Activated T-helper 17 cell treated with anti-CD3 and anti-CD28 coated beads, Interleukin-2, amount 50 U/mL, for 72 hours (primary cell): ENCODE measurements at places on chromosomes 12 and 14.
A peak's percentile ranks its signal among the peaks of the same experiment; 100 is the strongest.

DNA sequence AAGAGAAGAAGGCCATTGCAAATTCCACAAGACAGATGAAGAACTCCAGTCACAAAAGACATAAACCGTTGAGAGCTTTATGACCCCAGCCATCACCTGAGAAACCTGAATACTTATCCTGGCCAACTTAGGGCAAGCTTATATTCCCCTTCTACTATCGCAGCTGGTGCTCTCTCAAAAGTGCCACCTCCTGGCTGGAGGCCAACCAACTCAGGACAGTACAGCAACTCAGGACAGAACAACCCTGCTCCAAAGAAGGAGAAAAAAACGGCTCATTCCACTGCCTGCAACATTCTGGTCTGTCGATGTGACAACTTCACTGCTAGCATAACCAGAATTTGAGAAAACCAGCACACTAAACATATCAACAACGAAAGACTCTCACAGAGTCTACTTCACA is 9.7 kb upstream of the KRT6B start:
- ATAC-seq = no peak

- no peak for ATAC-seq
Observed at GRCh38 chr14:26636561-26636960, 38.7 kb upstream of the NOVA1 start.

GRCh38 chr14:50813544-50813863 is 17.5 kb downstream of the NIN start:
- ATAC-seq = peak; percentile 65

- ATAC-seq = no peak
Observed at GRCh38 chr12:111557271-111558106, 41.6 kb downstream of the ATXN2 start.

DNA sequence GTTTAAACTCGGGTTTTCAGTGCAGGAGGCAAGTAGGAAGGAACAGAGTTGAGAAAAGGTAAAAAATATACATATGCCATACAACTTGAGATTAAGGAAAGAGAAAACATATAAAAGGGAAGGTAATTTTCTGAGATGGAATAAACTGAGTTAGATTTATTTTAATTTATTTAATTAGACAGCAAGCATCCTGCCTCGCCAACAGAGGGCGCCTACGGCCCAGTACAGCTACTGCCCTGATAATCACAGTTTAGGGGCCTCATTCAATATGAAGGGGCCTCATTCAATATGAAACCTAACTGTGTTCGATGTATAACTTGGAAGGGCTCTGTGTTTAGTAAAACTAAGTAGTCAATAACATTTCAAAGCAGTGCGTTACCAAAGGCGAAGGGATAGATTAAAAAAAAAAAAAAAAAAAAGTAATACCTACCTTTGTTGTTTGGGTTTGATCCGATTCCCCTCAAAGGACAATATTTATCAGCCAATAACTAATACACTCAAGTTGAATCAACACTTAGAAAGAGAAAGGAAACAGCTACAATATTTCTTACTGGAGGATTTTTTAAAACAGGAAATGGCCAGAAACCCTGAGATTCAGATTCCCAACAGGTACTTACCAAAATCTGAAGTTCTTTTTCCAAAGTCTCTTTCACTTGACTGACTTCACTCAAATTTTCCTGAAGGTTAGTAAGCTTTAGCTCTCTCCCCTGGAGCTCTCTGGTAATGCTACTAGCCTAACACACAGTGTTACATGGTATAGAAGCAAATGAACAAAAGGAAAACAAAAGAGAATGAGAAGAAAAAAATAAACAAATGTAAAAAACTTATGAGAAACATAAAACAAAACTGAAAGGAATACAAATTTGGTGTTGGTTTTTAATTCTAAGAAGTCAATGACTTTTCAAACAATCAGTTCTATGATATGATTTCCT is 70.0 kb upstream of the VPS33A start:
- ATAC-seq = peak; percentile 46

DNA sequence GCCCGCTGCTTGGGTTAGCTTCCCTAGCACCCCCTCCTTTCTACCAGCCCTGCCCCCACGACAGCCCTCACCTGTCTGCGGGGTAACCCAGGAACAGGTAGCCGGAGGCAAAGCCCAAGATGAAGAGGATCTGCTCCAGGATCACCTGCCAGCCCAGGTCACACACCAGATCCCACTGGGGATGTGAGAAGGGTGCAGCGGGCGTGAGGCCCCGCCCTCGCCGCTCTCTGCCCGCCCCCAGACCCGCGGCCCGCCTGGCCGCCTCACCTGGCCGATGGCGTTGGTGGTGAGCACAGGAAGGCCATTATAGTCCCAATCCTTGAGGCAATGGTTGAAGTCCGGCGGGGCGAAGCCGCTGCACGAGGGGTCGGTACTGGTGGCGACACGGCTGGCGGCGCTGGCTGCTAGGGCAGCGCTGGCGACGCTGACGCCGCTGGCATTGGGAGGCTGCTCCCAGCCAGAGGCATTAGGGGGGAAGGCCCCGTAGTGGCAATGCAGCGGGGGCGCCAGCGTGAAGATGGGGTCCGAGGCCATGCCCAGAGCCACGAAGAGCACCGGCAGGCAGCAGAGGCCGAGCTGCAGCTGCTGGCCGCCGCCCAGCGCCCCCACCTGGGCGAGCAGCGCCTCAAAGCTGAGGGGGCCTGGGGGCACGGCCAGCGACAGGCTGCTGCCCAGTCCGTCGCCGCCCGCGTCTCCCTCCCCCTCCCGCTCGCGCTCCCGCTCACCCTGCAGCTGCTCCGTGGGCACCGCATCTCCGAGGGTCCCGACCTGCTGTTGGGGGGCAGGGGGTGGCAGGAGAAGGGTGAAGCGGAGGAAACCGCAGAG is 794 bp downstream of the SLC22A17 start:
- ATAC-seq = peak; percentile 31

- peak; percentile 66 for ATAC-seq
Observed at GRCh38 chr12:116708826-116709756, 28.8 kb downstream of the SPRING1 start.

DNA sequence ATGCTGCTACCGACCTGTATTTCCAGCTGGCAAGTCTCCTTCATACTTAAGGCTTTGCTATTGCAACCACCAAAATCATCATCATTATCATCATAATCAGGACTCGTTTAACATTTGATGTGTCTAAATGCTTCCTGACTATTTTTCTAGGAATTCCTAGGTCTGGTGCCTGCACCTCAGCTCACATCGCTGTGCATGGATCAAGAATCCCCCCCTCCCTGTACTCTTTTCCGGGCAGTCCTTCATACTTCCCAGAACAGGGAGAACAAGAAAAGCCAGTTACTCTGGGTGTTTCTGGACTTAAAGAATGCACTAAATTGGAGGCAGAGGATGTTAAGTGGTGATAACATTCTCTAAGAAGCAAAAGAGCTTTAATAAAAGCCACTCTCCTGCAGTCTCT is 9.4 kb downstream of the ERP27 start:
- ATAC-seq = no peak

DNA sequence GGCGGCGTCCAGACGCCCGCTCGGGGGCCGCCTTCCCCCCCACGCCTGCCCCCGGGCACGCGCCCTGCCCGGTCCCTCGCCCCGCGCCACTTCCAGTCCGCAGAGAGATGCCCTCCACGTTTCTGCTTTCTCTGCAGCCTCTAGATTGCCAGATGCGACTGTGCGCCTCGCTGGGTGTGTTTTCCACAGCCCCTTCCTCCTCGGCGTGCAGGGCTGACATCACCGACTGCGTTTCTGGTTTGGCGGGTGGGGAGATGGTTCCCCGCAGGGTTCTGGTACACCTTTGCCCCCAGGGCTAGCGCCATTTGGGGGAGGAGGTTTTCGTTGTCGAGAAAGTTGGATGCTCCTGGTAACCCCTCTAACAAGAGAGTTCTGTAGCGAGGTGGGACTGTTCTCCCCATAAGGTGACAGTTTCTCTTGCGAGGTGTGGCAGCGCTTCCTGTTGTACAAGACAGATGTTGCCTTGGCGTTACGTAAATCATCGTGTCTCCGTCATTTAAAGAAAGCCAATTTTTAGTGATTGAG is 1.5 kb downstream of the CALM1 start:
- ATAC-seq = peak; percentile 11

DNA sequence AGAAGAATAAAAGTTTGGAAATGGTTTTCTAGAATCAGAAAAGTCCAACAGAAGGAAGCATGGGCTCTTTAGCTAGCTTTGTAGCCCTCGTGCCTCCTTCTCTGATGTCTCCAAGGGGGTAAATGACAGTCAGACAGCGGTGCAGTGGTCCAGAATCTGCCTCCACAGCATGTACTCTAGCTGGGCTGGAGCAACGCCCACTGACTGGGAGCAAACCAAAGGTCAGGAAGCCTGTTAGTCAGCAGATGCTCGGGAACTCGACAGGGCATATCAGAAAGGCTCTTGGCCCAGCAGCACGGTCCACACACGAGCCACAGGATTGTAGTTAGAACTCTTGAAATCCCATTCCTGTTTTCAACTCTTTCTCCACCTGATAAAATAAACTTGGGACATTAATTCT is 164.3 kb downstream of the GRIN2B start:
- no peak for ATAC-seq

GRCh38 chr12:98439981-98440581 is 75.3 kb upstream of the TMPO start:
- peak; percentile 32 for ATAC-seq

- ATAC-seq = peak; percentile 70
Observed at GRCh38 chr12:51323966-51324895, at the start of gene BIN2. BIN2 (minus strand) TSS chr12:51324174; CDS start chr12:51324102, 72 bp downstream.

DNA sequence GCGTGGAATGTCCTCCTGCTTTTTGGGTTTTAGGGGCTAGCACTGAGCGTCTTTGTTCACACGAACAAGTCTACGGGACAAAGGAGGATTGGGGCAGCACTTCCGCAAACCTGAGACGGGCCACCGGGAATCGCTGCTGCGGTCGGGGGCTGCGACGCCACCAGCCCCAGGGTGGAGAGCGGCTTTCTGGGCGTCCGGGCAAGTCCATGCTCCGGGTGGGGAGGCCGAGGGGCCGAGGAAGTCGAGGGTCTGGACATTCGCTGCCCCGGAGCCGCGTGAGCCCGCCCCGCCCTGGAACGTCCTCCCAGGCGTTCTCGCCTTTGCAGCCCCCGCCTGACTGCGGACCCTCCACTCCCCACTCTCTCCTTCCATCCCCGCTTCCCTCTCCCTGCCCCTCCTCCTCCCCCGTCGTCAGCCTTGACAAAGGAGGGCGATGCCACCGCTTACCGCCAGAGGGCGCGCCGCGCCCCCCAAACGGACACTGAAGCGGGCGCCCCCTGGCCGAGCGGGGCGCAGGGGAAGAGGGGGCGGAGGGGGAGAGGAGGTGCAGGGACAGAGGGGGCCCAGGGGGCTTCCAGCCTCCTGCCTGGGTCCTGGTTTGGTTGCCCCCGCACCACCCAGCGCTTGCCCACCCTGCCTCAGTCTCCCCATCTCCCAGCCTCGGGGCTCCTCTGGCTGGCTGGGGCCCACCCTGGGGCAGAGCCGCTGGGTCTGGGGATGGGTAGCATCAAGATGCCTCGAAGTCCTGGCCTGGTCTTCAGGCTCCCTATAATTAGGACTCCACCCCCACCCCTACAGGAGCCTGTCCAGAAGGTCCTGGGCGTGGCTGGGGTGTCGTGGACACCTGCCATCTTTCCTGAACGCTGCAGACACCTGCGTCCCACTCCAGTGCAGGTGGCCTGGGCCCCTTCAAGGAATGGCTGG is 39.1 kb upstream of the INF2 start:
- ATAC-seq = peak; percentile 78

- ATAC-seq = no peak
Observed at GRCh38 chr12:29269706-29270408, 111.1 kb downstream of the ERGIC2 start.

DNA sequence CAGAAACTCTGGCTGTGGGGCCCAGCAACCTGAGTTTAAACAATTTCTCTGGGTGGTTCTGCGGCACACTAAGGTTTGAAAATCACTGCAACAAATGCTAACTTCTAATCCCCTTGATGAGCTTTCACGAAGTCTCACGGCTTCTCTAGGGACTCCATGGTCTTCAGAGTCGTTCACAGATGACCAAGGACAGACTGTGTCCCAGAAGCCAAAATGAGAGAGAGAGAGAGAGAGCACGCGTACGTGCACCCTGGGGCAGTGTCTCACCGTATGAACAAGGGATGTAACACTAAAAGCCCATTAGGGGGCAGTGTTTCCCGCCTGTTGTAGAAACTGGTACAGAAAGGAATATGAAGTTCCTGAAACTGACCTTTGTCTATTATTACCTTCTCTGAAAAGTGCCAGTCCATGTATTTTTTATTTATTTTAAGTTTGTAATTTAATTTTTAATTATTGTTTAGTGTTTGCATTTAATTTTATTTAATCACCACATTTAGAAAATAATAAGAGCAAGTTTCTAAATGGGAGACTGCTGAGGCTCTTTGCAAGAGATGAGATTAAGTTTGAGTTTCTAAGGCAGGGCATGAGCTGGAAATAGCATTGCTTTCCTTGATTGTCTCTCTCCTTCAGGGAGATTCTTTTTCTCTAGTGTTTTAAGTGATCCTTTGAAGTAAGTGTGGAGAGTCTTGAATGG is 3.4 kb downstream of the APOLD1 start:
- ATAC-seq = peak; percentile 71

DNA sequence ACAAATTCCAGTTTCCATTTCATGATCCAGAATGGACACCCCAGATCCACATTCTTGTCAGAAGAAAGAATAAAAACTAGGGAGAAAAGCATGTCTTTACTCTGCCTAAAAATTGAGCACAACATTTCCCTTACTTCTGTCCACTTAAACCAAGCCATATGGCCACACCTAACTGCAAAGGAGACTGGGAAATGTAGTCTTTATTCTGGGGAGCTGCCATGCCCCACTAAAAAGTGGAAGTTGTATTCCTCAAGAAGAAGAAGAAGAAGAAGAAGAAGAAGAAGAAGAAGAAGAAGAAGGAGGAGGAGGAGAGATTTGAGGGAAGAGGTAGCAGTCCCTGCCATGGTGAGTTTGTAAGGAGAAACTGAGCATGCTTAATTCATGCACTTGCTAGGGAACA is 84.5 kb downstream of the GPR65 start:
- ATAC-seq = no peak

- no peak for ATAC-seq
Observed at GRCh38 chr12:9980126-9980525, 8.9 kb downstream of the CLEC12A start.

DNA sequence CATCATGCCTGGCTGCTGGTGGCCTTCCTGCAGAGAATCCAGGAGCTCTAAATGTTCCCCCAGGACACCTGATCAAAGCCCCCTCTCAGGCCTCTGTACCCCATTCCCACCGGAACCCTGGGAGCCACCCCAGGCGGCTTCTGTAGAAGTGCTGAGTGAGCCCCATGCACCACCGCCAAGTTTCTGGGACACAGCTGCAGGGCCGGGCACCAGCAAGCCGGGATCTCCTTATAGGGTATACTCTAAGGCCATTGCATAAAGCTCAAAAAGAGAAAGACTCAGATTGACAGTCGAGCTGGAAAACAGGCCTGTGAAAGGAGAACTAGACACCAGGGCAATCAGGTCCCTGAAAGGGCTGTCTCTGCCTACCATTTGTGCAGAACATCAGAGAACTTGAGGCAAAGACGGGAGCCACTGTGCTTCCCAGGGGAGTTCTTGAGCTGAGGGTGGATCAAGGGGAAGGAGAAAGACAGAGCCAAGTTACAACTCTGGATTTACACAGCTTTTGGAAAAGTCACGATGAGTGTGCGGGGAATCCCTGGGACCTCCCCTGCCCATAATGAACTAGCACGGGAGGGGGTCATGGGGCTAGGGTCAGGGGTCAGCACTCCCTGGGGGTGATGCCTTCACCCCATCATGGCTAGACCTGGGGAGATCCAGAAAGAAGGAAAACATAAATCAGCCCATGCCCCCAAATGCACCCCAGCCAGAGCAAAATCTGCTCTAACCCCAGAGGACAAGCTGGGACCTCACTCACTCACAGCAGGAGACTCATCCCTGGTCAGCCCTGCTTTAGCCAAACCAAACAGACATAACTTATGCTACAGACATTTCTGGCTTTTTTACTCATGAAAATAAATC is 51.1 kb downstream of the ITPK1 start:
- no peak for ATAC-seq
